ENCODE measurements at places on chromosomes 16 and 17.

GRCh38 chr16:5668553-5668952, 571.0 kb upstream of the EEF2KMT start:
- DNase-seq = no peak

DNA sequence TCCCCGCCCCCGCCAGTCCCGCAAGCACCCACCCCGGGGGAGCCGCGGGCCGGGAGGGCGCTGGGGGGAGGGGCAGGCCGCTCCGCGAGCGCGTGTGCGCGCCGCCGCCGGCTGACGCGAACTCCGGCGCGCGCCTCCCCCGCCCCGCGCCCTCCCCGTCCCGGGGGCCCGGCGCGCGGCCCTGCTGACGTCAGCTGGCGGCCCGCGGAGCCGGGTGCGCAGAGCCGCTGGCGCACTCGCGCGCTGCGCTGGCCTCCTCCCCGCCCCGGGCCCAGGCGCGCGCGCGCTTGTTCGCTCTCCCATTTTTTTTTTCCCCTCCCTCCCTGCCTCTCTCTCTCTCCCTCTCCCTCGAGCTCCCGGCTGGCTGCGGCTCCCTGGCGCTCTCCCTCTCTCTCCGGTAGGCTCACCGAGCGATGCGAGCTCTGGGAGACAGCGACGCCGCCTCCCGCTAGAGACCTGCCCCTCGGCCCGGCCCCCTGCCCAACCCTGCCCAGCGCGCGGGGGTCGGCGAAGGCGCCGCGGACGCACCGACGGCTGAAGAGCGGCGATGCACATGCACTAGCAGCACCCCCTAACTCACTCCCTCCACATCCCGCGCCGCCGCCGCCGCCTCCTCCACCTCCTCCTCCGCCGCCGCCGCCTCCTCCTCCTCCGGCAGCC, at the start of gene GNAO1:
Gene GNAO1 (plus strand): TSS at position 334 of the 660 bp plus-strand sequence. CDS start 747 bp downstream, outside the sequence.
- no peak for DNase-seq

DNA sequence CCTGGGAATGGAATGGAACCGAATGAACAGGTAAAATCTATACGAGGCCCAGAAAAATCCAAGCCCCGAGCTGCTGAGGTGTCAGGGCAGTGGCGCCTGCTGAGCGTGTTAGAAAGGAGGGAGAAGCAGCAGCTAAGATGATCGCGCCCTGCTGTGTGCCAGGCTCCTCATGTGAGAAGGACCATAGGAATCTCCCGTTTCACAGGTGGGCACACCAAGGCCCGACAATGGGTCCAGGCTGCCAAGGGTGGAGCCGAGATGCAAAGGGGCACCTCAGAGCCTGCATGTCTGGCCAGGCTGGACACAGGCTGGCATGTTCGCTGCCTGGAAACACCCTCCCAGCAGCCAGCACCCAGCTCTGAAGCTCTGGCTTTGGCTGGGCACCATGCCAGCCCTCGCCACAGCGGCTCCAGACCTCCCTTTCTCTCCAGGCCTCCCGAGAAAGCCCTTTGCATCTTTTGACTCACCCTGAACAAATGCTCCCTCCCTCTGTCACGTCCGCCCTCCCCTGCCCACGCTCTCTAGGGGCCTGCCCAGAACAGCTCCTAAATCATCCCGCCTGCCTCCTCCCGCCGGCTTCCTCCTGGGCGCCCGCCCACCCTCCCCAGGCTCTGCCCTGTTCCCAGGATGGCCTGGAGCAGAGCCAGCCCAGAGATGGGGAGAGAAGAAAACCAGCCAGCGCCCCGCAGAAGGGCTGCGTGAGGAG, 217.8 kb upstream of the GSE1 start:
- peak; percentile 91 for DNase-seq

- DNase-seq = no peak
These were observed 5.9 kb downstream of the PAM16 start for GRCh38 chr16:4344983-4345835.

GRCh38 chr16:75452464-75453190, 11.9 kb downstream of the TMEM170A start:
- DNase-seq = no peak

- DNase-seq = no peak
These were observed 457 bp downstream of the CHTF8 start for GRCh38 chr16:69131839-69132423.

GRCh38 chr17:58088624-58089023, 5.4 kb downstream of the DYNLL2 start:
- no peak for DNase-seq

DNA sequence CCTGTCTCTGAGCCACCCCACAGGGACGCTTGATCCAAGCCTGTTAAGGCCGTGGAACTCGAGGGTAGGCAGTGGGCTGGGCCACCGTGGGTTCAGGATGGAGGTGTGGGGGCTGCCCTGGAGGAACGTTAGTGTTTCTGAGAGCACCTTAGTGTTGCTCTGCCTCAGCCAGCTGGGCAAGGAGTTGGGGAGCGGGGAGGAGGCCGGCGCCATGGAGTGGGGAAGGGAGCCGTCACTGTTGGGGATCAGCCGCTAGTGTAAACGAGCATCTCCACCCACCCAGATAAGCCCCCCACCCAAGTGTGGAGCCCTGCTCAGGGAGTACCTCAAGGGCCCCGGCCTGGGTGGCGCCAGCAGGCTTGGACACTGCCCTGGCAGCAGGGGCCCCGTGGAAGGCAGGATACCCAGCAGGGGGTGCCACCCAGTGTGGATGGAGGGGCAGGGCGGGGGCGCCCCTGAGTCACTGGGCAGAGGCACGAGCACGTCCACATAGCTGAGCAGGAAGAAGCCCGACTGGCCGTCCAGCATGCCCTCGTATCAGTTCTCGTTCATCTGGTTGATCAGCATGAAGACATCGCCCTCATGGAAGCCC, 98.6 kb downstream of the KPNA2 start:
- no peak for DNase-seq

- DNase-seq = peak; percentile 73
These were observed 161.2 kb upstream of the IRX3 start for GRCh38 chr16:54447576-54448440.

- no peak for DNase-seq
These were observed 36.4 kb downstream of the HSD17B2 start for GRCh38 chr16:82071421-82071820.

DNA sequence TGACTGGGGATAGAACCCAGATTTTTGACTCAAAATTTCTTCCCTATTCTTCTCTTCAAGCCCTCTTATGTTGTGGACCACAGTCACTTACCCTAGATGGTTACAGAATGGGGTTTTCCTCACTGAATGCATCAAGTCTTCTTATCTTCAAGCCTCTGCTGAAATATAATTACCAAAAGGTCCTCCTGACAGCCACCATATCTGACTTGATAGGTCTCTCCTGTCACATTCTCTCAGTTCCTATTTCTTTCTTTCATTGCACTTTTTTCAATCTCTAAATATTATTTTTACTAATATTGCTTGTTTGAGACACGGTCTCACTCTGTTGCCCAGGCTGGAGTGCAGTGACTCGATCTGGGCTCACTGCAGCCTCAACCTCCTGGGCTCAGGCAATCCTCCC, 1.1 kb upstream of the COPZ2 start:
- no peak for DNase-seq

GRCh38 chr16:12436201-12436657, 367.5 kb downstream of the CPPED1 start:
- DNase-seq = no peak

DNA sequence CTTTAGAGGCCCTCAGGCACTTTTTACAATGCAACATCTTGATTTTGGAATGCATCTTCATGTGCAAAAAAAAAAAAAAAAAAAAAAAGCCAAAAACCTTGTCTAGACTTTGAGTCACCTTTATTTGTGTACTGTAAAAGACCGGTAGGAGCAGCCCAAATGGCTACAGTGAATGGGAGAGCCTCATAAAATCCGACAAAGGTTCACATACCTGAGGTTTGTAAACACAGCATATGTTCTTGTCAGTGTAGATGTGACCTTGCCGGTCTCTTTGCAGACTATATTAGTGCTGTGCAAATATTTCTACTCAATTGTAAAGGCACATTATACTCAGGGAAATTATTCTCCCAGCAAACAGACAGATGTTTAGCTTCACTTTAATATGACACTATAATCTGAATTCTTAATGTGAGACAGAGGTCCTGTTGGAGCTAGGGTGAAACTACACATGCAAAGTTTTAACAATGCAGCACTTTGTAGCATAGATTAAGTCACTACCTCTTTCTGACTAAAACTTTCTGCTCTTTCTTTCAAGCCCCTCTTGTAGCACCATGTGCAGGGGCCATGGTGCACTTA, 211.3 kb downstream of the CA10 start:
- no peak for DNase-seq

- no peak for DNase-seq
These were observed 10.2 kb downstream of the MYO19 start for GRCh38 chr17:36524428-36524876.

DNA sequence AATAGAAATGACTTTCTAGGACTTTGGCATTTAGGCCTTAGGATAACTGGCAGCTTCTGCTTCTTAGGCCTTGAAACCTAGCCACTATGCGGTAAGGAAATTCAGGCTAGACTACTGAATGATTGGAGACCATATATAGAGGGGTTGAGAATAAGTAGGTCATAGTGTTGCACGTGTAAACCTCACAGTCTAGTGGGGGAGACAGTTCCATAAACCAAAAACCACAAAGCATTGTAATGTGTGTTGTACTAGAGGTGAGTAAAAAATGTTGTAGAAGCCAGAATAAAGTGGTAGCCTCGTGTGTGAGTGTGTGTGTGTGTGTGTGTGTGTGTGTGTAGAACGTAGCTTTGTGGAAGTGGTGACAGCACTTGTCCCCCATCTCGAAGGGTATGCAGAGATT, 188.5 kb downstream of the MAP2K6 start:
- DNase-seq = no peak

DNA sequence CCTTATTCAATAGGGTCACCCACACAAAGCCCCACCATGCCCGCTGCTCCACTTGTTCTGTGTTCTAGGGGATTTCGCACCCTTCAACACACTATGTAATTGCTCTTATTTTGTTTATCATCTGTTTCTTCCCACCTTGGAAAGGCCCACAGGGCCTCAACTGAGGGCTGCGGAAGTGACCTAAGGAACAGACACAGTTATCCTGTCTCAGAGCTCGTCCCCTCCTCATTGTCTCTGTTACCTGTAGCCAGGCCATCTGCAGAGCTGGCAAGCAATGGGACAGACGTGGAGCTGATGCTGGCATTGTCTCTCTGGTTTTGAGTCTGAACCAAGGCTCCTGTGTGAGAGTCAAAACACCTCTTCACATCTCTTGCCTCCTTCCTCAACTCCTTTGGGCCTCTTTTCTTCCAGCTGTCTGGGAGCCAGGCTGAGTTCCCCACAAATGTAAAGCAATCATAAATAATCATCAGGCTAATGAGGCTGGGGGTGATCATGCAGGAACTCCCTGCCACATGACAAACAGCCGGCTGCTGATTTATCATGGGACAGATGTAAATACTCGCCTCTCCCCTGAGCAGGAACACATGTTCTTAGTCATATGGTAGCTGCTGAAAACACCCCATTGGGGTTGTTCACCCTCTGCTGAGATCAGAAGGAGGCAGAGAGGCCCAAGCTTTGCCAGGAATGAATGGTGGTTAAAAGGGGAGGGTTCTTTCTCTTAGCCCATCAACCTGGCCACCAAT, 71.9 kb downstream of the AXIN2 start:
- DNase-seq = no peak

DNA sequence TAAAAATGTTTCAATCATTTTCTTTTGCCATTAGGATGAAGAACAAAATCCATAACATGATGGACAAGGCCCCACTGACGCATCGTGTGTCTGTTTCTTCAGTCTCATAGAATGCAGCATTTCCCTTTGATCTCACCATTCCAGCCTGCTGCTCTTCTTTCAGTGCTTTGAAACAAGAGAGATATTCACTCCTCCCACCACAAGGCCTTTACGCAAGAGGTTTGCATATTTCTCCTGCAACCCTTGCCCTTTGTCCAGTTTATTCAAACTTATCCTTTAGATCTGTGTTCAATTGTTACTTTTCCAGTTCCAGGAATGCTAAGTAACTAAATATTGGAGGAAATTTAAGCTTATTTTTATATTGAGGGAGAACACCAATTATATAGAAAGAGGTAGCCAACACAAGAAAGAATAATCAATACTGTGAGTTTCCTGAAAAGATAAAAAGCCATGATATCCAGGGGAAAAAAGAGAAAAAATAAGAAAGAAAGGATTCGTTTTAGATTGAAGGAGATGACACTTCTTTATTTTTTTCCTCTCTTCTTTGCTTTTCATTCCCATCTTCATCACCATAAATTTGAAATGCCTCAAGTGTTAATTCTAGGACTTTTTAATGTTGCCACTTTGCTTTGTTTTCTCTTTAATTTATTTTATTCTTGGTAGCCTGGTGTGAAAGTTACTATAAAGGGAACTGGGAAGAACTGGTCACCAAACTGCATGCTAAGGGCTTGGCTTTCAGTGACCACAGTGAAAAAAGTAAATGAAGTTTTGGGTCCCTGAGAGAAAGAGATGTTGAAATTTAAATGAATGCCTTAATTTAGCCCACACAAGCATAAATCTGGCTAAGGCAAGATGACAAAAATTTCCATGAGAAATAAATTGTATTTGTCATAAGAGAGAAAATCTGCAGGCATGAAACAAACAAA, 102.1 kb downstream of the KIF2B start:
- peak; percentile 25 for DNase-seq

DNA sequence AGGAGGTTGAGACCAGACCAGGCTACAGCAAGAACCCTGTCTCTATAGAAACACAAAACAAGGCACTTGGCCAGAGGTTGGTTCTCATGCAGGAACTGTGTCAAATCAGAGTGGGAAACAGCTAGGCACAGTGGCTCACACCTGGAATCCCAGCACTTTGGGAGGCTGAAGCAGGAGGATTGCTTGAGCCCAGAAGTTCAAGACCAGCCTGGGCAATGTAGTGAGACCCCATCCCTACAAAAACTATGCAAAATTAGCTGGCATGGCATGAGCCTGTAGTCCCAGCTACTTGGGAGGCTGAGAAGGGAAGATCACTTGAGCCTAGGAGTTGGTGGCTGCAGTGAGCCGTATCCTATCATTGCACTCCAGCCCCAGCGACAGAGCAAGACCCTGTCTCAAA, 1.7 kb downstream of the UNKL start:
- DNase-seq = no peak

DNA sequence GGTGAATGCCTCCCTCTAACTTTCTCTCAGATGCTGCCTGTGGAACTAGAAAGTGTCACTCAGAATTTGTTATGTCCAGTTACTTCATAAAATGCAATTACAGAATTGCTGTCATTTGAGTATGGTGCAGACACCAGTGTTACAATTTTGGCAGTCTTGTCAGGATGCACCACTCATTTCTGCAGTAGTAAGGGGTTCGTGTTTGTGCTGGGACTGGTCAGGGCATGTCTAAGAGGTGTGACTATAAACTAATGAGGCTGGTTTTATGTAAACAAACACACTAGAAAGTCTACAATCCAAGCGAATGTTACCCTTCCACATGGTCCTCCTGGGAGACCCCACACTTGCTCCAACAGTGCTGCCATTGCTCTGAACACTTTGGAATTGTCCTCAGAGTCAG, 206.2 kb downstream of the ANKFN1 start:
- no peak for DNase-seq

- peak; percentile 52 for DNase-seq
These were observed 1.5 kb upstream of the RNF112 start for GRCh38 chr17:19409509-19409908.

All from kidney epithelial cell (primary cell).